ENCODE measurements at places on chromosomes 16 and 17. TPM values are rescaled to one million over a fixed set of nuclear protein-coding genes. Genes with fewer than 3 reads are reported as not detected.

Gene ITGB3
- total RNA-seq, result 1.1 TPM

Gene CDH15
- total RNA-seq, result not detected

Gene ANKRD40CL
- total RNA-seq, result not detected

- DNase-seq, result no peak
Measured at GRCh38 chr17:42142371-42142896, 12.4 kb downstream of the RAB5C start.

GRCh38 chr17:69620363-69620762, 205.9 kb downstream of the MAP2K6 start:
- DNase-seq, result no peak

- DNase-seq, result no peak
Measured at GRCh38 chr17:74919440-74920305, 3.4 kb downstream of the USH1G start.

DNA sequence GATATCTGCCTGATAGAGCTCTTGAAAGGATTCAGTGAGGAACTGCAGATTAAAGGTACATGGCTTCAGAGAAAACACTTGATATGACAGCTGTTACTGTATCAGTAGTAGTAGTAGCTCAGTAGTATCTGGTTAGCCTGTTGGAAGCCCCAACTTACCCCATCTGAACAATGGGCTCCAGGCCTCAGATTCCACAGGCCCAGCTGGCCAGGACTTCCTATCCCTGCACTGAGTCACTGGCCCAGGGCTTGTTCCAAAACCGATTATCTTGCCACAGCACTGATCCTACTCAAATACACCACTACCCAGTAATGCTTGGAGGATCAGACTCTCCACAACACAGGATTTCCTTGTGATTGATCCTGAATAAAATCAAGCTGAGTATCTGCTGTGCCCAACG, 32.6 kb downstream of the DCUN1D3 start:
- DNase-seq, result peak; percentile 49

Gene HSPB9
- total RNA-seq, result not detected

DNA sequence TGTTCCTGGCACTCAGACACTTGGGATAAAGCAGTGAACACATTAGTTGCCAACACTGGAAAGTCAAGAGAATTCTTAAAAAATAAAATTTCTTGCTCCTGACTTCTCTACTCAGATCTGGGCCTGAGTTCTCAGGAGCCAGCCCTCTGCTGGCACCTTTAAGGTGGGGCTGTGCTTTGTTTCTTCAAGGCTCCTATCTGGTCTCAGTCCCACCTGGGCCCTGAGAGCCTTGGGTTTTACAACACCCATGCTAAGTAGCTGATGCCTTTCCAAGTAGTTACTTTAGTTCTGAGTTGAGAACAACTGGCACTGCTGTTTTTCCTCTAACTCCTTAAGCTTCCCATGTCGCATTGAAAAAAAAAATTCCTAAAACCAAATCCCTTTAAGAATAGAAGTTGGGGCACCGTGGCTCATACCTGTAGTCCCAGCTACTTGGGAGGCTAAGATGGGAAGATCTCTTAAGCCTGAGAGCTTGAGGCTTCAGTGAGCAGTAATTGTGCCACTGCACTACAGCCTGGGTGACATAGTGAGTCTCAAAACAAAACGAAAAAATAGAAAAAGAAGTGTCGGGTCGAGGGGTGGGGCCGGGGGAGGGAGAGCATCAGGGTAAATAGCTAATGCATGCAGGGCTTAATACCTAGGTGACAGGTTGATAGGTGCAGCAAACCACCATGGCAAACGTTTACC, 16.6 kb downstream of the CHAD start:
- no peak for DNase-seq

- DNase-seq, result no peak
Measured at GRCh38 chr17:78367193-78367592, 7.3 kb upstream of the SOCS3 start.

Gene SALL1
- total RNA-seq, result not detected

GRCh38 chr17:39270923-39271322, 45.2 kb upstream of the STAC2 start:
- DNase-seq, result peak; percentile 37

GRCh38 chr17:39219647-39220154, 6.0 kb downstream of the STAC2 start:
- no peak for DNase-seq

GRCh38 chr16:80984124-80984892, 22.4 kb downstream of the CMC2 start:
- DNase-seq, result no peak

DNA sequence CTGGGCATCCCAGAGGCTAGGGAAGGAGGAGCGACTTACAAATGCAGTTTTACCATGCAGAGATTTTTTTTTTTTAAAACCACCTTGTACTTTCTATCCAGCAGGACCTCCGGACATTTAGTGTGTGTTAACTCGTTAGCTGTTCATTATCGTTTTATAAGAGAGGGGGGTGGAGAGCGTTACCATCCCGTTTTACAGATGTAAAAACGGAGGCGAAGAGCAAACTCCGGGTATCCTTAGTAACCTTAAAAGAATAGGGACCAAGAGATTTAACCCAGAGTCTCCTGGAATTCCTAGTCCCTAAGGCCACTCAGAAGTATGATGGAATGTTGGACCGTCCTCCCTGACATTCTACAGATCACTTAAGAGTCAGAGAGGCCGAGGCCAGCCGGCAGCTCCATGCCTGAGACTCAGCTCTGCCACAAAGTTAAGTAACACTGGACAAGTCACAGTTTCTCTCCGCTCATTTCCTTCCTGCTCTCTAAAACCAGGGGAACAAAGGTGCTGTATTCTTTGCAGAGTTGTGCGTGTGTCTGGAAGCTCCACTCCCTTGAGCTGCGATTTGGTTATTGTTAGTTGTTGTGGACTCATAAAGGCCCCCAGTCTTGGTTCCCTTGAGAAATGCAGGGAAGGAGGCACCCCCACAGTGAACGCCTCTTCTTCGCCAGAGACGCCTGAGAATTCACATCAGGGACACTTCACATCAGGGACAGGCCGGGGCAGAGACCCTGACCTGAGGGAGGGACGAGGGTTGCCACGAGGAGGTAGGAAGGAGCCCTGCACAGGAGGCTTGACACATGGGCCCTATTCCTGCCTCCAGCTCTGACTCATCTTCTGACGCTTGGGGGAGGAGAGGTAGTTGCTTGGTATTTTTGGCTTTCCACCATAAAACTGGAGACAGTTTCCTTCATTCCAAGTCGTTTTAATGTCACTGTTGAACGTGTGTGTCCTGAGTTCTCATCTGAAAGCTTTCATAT, 1.2 kb downstream of the DUSP14 start:
- DNase-seq, result peak; percentile 92

Gene MMP2
- 3.7 TPM for total RNA-seq

Measured in MCF 10A (cell line).